ENCODE measurements at places on chromosomes 3 and 15.

- no peak for DNase-seq
Observed at GRCh38 chr3:192090586-192090985, 629.6 kb downstream of the PYDC2 start.

GRCh38 chr3:129911261-129911861 lies 17.9 kb upstream of the TMCC1 start:
- no peak for DNase-seq

DNA sequence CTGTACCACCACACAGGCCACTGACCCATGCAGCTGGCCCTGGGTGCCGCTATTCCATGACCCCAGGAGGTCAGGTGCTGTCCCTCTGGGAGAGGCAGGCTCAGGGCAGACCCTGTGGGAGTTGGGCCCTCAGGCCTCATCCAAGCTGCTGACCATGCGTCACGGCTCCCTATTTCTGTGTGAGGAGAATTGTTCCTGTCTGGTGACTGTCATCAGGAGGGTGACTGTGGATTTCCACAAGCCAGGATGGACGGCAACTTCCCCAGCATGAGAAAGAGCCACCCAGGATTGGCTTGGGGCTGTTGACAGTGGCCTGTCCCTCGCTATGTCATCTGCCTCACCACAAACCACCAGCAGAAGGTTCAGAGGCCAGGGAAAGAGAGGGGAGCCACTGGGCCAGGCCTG lies 41.4 kb downstream of the ZDHHC19 start:
- DNase-seq = no peak

GRCh38 chr3:140768941-140769340 lies 91.1 kb downstream of the TRIM42 start:
- DNase-seq = no peak

DNA sequence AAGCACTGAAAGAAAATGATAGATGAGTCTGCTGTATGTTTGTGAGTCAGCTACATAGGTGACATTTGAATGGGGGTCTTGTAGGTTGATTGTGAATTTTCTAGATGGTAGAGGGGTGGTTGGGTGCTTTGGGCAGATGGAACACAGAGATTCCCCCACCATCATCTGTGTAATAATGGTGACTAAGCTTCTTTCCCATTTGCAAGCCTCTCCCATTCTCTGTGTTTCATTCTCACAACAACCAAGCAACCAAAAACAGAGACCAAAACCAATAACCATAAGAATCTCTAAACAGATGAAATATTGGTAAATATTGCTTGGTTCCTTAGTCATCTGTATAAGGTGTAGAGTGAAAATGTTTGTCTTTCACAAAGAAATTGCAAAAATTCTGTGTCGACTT lies 17.8 kb upstream of the UTS2B start:
- DNase-seq = no peak

Data from stimulated activated CD8-positive, alpha-beta memory T cell treated with anti-CD3 and anti-CD28 coated beads, Interleukin-15, amount 100 ng/mL, for 1 hour (primary cell).